Astrocyte of the spinal cord (primary cell): ENCODE measurements at places on chromosomes 1 and 21.

GRCh38 chr21:39197448-39198233, 14.4 kb upstream of the PSMG1 start:
- DNase-seq: no peak

GRCh38 chr21:28949318-28949717, 43.4 kb downstream of the LTN1 start:
- DNase-seq: no peak

DNA sequence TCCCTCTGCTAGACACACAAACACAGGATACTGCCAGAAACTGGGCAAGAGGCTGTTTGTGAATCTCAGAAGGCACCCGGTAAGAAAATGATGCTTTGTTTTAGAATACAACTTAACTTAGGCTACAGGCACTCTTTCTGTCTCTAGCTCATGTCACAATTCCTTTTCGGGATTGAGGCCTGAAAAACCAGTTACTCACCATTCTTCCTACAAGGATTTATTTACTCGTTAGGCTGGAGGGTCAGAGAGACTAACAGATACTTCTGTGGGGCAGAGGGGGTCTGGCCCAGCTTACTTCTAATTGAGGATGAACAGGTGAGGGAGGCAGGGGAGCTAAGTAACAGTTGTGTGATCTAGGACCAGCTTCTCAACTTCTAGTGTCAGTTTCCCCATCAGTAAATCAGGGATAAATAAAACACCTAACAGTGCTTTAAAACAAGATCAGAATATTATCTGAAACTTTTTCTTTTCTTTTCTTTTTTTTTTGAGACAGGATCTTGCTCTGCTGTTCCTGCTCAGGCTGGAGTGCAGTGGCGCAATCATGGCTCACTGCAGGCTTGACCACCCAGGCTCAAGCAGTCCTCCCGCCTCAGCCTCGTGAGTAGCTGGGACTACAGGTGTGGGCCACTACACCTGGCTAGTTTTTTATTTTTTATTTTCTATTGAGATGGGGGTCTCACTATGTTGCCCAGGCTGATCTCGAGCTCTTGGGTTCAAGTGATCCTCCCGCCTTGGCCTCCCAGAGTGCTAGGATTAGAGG, 31.9 kb downstream of the NFYC start:
- no peak for DNase-seq

DNA sequence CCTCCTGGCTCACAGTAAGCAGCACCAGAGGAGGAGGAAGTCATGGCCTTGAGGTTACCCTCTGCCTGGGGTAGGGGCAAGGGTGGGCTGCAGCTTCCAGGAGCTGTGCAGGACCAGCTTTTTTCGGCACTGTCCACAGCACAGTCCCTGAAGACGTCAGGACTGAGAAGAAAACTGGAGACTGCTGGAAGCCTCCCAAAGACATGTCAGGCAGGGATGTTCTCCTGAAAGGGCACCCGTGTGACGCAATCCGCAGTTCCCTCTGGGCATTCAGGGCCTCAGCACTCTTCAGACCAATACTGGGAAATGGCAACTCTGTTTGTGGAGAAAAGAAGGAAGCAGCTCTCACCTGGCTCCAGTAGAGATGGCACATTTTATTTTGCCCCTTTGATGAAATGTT, 64.8 kb upstream of the TENT5C start:
- DNase-seq: no peak

DNA sequence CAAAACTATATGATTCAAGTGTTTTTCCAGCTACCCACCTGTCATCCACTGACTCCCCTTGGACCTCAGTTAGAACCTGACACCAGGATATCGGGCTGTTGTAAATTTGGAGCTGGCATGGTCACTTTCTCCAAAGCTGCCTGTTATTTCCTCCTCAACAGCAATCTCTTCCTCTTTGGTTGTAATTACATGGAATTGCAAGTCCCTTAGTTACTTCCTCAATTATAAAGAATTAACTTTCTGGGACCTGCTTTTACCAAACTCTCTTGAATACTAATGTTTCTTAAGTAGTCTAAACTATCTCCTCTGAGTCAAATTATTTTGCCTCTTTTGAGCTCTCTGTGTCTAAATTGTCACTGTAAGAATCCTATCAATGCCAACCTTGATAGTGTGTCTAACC, 150.3 kb upstream of the SGIP1 start:
- no peak for DNase-seq

DNA sequence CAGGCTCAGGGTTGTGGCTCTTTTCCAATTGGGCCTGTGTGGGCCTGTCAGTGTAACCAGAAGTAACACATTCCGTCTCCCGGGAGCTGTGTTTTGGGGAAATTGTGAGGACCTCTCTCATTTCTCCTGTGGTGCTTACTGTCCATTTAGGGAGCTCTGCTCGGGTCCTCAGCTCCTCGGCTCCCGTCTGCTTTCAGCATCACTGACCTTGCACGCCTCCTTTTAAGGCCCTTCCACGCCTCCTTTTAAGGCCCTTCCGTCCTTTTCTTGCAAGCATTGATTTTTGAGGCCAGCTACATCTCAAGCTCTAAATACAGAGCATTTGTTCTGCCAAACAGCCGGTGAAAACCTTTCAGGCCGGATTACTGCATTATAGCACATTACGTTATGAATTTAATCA, 9.7 kb downstream of the CA6 start:
- DNase-seq: no peak

- DNase-seq: no peak
Observed at GRCh38 chr1:244552336-244552735, 91.3 kb downstream of the CATSPERE start.

DNA sequence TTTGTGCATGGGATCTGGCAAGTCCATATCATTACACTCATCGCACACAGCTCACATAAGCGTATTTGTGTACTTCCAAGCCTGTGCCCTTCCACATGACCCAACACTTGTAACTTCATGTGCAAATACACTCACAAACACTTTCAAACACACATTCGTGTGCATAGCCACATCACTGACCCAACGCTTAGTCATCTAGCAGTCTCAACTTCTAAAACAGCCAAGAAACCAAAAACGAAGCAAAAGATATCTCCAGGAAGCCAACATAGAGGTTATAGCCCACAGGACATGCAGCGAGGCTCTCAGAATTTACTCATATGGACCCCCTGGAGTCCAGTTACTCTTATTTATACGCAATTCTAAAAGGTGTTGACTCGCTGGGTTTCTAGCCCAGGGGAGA, 10.9 kb upstream of the GOLT1A start:
- DNase-seq: peak; percentile 19

GRCh38 chr1:189253601-189254350, 1223.9 kb downstream of the BRINP3 start:
- no peak for DNase-seq

DNA sequence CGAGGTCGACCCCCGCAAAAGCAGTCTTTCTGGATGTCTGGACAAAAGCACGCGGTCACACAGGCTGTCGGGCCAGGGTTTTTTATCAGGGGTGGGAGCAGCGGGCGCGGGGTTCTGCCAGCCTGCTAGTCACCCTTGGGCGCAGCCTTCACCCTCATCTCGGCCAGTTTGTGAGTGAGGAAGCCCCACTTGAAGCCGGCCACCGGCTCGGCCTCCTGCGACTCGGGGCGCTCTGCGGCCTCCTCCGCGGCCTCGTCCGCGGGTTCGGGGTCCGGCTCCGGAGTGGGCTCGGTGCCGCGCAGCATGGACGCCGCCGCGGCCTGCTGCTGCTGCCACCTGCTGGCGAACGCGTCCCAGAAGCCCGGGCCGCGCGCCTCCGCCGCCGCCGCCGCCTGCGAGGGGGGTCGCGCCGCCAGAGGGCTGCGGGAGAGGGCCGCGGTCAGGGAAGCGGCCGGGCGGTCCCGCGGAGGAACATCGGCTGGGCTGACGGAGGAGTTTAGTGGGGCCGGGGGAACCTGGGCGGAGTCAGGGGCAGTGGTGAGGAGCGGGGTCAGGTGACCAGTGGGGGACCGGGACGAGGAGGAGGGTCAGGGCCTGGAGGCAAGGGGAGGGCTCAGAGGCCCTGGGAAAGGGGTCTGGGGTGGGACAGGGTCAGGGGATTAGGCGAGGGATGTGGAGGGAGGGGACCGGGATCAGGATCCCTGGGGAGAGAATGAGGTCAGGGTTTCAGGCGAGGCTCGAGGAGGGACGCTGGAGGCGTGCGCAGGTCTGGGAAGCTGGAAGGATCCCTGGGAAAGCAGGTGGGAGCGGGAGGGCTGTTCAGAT, 4.5 kb downstream of the C1orf232 start:
- no peak for DNase-seq

GRCh38 chr1:7991504-7992440, 30.3 kb downstream of the PARK7 start:
- no peak for DNase-seq

DNA sequence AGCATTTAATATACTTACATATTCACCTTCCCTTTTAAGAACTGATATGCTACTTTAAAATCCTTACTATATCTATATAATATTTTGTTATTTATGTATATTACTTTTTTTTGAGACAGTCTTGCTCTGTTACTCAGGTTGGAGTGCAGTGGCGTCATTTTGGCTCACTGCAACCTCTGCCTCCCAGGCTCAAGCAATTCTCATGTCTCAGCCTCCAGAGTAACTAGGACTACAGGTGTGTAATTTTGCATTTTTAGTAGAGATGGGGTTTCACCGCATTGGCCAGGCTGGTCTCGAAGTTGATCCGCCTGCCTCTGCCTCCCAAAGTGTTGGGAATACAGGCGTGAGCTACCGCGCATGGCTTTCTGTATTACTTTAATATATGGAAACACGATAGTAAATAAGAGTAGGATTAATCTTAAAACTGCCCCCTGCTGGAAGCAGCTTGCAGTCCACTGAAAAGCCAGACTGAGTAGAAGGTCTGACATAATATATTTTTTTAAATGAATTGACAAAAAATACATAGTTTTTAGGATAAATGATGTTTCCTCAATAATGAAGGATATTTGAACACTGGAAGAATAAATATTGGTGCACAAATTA, 24.4 kb downstream of the RCAN3 start:
- DNase-seq: peak; percentile 7

- no peak for DNase-seq
Observed at GRCh38 chr1:114023377-114023776, 44.1 kb downstream of the OLFML3 start.

DNA sequence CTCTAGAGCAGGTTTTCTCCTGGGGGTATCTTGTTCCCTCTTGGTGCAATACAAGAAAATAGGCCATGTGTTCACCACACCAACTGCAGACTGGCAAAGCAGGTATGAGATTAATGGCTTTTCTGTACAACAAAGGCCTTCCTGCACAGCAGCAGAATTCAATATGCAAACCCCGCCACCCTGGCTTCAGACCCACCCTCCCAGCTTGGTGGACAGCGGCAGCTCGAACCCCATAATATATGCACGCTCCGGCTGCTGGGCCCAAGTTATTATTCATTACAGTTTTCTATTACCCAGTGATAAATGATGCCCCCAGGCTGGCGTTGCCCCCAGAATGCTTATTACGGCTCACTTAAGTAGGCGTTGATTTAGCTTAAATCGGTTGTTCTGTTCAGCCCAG, 144.2 kb downstream of the RRAGC start:
- no peak for DNase-seq

DNA sequence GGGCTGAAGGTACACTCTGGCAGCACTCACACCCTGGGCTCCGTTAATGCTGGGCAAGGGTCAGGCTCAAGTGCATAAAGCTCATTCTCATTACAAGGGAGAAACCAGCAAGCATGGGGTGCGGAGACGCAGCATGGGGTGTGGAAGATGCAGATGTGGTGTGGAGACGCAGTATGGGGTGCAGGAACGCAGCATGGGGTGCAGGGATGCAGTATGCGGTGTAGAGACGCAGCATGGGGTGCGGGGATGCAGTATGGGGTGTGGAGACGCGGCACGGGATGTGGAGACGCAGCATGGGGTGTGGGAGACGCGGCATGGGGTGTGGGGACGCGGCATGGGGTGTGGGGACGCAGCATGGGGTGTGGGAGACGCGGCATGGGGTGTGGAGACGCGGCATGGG, 390.7 kb downstream of the NPHP4 start:
- DNase-seq: no peak

- DNase-seq: no peak
Observed at GRCh38 chr21:40967771-40968170, 120.8 kb upstream of the DSCAM start.

DNA sequence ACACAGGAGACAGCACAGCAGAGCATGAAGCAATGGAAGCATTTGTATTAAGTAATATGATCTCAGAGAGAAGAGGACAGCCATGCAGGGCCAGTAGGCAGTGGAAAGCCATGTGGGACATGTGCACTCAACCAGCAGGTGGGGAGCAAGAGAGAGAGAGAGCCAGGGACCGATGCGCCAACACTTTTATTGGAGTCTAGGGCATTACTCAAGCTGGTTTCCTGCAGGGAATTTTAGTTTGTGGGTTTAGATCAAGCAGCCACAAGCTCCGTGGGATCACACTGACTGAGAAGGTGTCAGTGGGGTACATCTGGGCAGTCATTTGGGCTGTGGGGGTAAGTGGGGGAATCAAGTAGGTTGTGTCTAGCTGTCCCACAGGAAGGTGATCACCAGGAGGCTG, 137.1 kb downstream of the PCBP3 start:
- DNase-seq: no peak

GRCh38 chr1:58768971-58769808, 14.7 kb downstream of the JUN start:
- peak; percentile 72 for DNase-seq

GRCh38 chr21:37220433-37220980, 46.6 kb downstream of the VPS26C start:
- DNase-seq: peak; percentile 55

DNA sequence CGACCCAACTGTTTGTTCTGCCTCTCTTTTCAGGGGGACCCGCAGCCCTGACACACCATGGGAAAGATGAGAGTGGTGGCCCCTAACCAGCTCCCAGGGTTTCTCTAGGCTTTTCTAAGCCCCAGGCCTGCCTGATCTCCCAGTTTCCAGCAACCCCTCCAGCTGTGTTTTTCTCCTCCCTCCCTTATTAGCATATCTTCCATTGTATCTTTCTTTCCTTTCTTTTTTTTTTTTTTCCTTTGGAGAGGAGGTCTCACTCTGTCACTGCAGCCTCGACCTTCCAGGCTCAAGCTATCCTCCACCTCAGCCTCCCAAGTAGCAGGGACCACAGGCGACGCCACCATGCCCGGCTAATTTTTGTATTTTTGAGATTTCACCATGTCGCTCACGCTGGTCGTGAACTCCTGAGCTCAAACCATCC, 1.8 kb upstream of the CERS2 start:
- no peak for DNase-seq

DNA sequence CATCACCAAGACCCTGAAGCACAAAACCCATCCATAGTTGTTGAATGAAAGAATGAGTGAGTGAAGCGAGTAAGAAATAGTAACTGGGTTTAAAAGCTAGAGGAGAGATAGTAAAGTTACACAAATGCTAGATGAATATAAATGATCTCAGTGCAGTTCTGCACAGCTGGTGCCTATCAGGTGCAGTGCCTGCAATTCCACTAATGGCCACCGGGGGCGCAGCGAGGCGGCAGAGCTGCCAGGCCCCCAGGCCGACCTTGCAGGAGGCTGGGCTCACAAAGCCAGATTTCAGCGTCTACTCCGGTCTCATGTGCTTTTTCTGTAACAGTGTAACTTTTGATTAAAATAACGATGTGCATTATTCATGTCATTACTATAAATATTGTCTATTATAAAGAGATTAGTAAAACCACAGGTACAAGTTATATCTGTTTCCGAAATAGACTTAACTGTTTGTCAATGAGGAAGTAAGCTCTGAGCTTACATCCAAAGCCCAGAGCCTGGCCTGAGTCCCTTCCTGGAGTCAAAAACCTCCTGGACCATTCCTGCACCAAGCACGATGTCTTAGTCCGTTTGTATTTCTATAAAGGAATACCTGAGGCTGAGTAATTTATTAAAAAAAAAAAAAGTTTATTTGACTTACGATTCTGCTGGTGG, 477.6 kb downstream of the NPHP4 start:
- DNase-seq: peak; percentile 5

- no peak for DNase-seq
Observed at GRCh38 chr21:45246386-45247320, 41.0 kb downstream of the POFUT2 start.
